Caco-2 (cell line): ENCODE measurements at places on chromosomes 3 and 15.

- H3K4me1 ChIP-seq: peaks cover 34% of the 10 kb centered on the region
- peak overlapping the region; percentile 73 for H3K4me3 ChIP-seq
- H3K27ac ChIP-seq: peak overlapping the region; percentile 97
- 0 out of 2 replicates have a peak, but pooled peaks cover under 1% of the 10 kb centered on the region for H3K36me3 ChIP-seq
- no peaks in the 10 kb centered on the region for H3K27me3 ChIP-seq
These were observed 808 bp downstream of the BCL6 start for GRCh38 chr3:187744169-187745151.

DNA sequence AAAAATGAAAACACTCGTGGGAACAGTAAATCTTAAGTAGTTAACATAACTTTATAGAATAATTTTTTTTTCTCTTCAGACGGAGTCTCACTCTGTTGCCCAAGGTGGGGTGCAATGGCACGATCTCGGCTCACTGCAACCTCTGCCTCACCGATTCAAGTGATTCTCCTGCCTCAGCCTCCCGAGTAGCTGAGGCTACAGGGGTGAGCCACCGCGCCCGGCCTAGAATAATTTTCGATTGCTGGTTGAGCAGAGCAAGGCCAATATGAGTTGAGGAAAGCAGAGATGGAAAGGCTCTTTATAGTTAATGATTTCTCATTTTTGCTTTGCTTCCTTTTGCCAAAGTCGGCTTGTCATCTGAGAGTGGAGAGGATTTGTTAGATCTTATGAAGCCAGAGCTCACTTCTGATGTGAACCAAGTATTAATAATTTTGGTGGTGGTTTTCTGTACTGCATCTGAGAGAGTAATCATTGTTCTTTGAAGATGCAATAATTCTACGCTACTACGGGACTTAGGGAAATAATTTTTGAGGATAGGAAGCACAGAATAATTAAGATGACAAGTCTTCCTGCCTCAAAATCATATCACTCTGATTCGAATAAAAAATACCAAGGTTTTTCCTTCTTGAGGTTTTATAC, 1.6 kb upstream of the GOLM2 start:
- no peaks in the 10 kb centered on the region for H3K36me3 ChIP-seq
- H3K4me1 ChIP-seq: 0 out of 2 replicates have a peak, but pooled peaks cover 5% of the 10 kb centered on the region
- peak overlapping the region; percentile 80 for H3K4me3 ChIP-seq
- peak overlapping the region; percentile 96 for H3K27ac ChIP-seq

- H3K4me1 ChIP-seq: no peaks in the 10 kb centered on the region
- no peaks in the 10 kb centered on the region for H3K27me3 ChIP-seq
- no peak for DNase-seq
- H3K4me3 ChIP-seq: no peak overlapping the region
- no peaks in the 10 kb centered on the region for H3K36me3 ChIP-seq
These were observed 171.4 kb downstream of the SSR3 start for GRCh38 chr3:156383441-156384025.

GRCh38 chr3:110413807-110414748, 657.5 kb upstream of the NECTIN3 start:
- H3K36me3 ChIP-seq: no peaks in the 10 kb centered on the region
- 0 out of 2 replicates have a peak, but pooled peaks cover 5% of the 10 kb centered on the region for H3K4me1 ChIP-seq
- no peak overlapping the region for H3K4me3 ChIP-seq
- no peak for DNase-seq
- H3K27me3 ChIP-seq: no peaks in the 10 kb centered on the region
- H3K27ac ChIP-seq: no peak overlapping the region

- DNase-seq: peak; percentile 27
- no peaks in the 10 kb centered on the region for H3K27me3 ChIP-seq
- peaks cover 9% of the 10 kb centered on the region; the same call in 1 of the 2 replicates for H3K4me1 ChIP-seq
- no peaks in the 10 kb centered on the region for H3K36me3 ChIP-seq
- peak overlapping the region; percentile 57 for H3K4me3 ChIP-seq
- no peak overlapping the region for H3K27ac ChIP-seq
These were observed 864 bp upstream of the NEO1 start for GRCh38 chr15:73051391-73051806.

DNA sequence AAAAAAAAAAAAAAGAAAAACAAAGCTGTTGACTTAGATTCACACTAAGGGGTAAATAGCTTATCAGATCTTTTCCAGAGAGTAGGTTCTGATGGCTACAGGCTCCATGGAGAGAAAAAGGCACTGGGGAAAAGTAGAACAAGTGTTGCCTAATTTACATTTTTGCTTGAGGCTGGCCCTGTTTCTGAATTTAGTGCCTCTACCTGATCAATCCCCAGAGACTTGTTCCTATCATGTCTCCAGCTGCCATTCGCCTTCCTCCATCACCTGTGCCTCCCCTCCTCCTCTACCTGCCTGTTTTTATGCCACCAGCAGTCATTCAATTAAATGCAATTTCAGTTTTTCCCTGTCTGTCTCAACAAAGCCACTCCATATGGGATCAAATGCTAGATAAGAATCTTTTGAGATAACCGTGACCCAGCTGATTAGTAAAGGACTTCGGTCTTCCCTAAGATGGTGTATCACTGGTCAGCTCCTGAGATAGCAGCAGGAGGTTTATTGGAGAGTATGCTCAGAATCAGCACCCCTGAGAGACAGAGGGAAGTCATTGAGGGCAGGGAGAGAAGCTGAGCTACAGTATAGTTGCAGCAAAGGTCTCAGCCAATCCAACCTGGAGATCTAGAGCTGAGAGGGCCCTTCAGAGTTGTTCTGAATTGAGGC, 88.1 kb upstream of the GADL1 start:
- H3K4me1 ChIP-seq: peaks cover 30% of the 10 kb centered on the region
- DNase-seq: peak; percentile 37
- H3K36me3 ChIP-seq: no peaks in the 10 kb centered on the region
- no peaks in the 10 kb centered on the region for H3K27me3 ChIP-seq

DNA sequence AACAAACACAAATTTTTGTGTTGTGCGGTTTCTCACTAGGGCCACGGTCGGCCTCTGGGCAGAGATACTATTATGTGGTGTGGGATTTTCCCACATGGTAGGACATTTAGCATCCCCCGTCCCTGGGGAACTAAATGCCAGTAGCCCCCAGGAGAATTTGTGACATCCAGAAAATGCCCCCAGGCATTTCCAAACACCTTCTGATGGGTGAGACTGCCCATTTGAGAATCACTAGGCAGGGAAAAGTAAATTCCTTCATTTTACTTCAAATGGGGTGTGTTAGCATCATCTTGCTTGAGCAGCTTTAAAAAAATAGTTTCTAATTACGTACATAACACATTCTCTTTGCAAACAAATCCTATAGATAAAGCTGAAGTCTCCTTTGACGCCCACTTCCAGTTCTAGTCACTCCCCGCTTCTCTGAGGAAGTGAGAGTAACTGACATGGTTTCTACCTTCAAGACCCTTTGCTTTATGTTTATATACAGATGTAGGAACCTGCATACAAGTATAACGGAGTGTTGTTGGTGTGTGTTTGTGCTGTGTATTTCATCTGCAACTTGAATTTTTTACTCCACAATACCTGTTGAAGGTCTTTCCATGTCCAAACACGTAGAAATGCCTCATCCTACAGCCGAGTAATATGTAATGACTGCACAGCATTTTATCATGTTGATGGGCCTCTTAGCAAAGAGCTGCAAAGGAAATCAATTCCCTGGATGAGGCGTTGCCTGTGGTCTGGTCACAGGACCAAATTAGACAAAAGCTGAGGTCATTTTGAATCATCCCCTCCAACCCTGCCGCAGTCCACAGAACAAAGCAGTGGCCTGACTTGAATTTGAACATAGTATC, 31.4 kb upstream of the ZBTB38 start:
- no peaks in the 10 kb centered on the region for H3K36me3 ChIP-seq
- H3K27me3 ChIP-seq: no peaks in the 10 kb centered on the region
- H3K4me3 ChIP-seq: no peak overlapping the region
- H3K4me1 ChIP-seq: peaks cover 29% of the 10 kb centered on the region

GRCh38 chr3:53845103-53845880, 927 bp downstream of the CHDH start:
- peak; percentile 66 for DNase-seq
- H3K36me3 ChIP-seq: no peaks in the 10 kb centered on the region
- peak overlapping the region; percentile 93 for H3K27ac ChIP-seq
- H3K4me1 ChIP-seq: peaks cover 32% of the 10 kb centered on the region

DNA sequence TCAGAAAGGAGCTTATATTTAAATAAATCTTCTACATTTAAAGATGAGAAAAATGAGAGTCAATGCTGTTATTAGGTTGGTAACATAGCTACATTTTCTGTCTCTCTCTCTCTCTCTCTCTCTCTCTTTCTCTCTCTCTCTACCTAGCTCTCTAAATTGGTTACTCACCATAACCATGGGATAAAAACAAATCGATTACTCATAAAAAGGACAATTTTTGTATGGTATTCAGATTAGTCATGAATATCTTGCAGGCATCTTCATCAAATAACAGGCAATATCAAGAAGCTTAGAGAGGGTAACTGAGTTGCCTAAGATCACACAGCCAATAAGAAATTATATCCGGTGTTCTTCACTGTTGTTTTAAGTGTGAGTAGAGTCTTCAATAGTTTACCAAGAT, 81.8 kb upstream of the ALCAM start:
- H3K36me3 ChIP-seq: no peaks in the 10 kb centered on the region
- no peak overlapping the region for H3K27ac ChIP-seq
- DNase-seq: no peak

- H3K4me3 ChIP-seq: no peak overlapping the region
- H3K4me1 ChIP-seq: peaks cover 61% of the 10 kb centered on the region
- no peaks in the 10 kb centered on the region for H3K27me3 ChIP-seq
- H3K36me3 ChIP-seq: no peaks in the 10 kb centered on the region
- H3K27ac ChIP-seq: no peak overlapping the region
These were observed 15.6 kb upstream of the UBE2Q2 start for GRCh38 chr15:75827691-75828090.

- no peaks in the 10 kb centered on the region for H3K36me3 ChIP-seq
- H3K4me3 ChIP-seq: no peak overlapping the region
- H3K27ac ChIP-seq: no peak overlapping the region
- H3K4me1 ChIP-seq: peaks cover 4% of the 10 kb centered on the region
- no peaks in the 10 kb centered on the region for H3K27me3 ChIP-seq
These were observed 19.2 kb downstream of the LYSMD2 start for GRCh38 chr15:51718219-51718618.

- no peak overlapping the region for H3K4me3 ChIP-seq
- DNase-seq: peak; percentile 53
- H3K27me3 ChIP-seq: no peaks in the 10 kb centered on the region
- H3K36me3 ChIP-seq: no peaks in the 10 kb centered on the region
- peaks cover 8% of the 10 kb centered on the region for H3K4me1 ChIP-seq
These were observed 67.8 kb downstream of the UBP1 start for GRCh38 chr3:33372218-33373081.

DNA sequence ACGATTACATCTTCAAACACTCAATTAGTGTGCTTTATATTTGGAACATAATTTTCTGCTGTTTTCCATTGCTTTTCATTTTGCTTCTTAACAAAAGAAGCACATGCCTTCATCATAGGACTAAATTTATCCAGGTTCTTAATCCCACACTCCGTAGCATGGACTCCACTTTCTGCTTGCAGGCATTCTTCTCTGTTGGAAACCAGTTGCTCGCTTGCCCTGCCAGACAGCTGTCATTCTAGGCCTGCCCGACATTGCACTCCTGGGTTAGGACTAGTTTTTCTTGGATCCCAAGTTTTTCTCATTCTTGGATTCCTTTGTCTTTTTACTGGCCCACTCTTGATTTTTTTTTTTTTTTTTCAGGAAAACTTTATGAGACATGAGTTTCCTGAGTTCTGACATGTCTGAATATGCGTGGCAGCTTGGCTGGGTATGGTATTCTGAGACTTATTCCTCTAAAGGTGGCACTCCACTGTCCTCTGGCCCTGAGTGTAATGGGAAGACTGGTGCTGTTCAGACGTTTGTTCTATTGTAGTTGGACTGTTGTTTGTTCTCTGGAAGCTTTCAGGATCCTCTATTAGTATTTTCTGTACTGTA, 6.3 kb upstream of the ATP1B3 start:
- no peaks in the 10 kb centered on the region for H3K4me1 ChIP-seq
- DNase-seq: no peak
- H3K4me3 ChIP-seq: no peak overlapping the region

- H3K27ac ChIP-seq: no peak overlapping the region
- no peak overlapping the region for H3K4me3 ChIP-seq
- no peak for DNase-seq
- no peaks in the 10 kb centered on the region for H3K27me3 ChIP-seq
- H3K4me1 ChIP-seq: no peaks in the 10 kb centered on the region
These were observed 207.0 kb upstream of the NSMCE3 start for GRCh38 chr15:29476503-29477080.

- no peaks in the 10 kb centered on the region for H3K36me3 ChIP-seq
- DNase-seq: no peak
- H3K27ac ChIP-seq: no peak overlapping the region
- no peaks in the 10 kb centered on the region for H3K4me1 ChIP-seq
These were observed 363.0 kb downstream of the FGF12 start for GRCh38 chr3:192364316-192364715.

DNA sequence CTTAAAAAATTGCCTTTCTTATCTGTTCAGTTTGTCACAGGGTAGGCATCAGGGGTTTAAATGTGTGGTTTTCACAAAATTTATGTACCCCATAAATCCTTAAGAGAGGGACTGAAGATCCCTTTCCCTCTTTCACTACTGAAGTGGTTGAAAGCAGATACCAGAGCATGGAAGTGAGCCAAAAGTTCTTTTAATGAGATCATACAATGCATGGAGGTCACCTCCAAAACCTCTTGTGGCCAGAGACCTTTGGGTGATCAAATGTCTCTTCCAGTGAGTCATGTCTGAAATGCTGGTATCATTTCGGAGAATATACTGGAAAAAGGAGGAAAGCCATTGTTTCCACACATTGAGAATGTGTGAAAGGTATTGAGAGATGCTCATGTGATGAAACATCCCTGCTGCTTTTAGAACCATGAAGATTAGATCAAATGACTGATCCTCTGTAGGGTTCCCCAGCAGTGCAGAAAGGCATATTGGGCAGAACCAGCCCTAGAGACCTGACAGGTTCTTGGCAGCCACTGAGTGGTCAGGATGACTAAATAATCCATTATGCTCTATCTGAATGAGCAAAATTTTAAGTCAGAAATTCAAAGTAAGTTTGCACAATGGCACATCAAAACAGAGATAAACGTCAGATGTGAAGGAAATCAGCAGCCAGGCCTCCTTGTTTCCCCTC, 165.8 kb upstream of the SLC2A2 start:
- H3K4me1 ChIP-seq: peaks cover 8% of the 10 kb centered on the region
- no peak for DNase-seq
- H3K27ac ChIP-seq: no peak overlapping the region
- no peaks in the 10 kb centered on the region for H3K36me3 ChIP-seq
- no peaks in the 10 kb centered on the region for H3K27me3 ChIP-seq

DNA sequence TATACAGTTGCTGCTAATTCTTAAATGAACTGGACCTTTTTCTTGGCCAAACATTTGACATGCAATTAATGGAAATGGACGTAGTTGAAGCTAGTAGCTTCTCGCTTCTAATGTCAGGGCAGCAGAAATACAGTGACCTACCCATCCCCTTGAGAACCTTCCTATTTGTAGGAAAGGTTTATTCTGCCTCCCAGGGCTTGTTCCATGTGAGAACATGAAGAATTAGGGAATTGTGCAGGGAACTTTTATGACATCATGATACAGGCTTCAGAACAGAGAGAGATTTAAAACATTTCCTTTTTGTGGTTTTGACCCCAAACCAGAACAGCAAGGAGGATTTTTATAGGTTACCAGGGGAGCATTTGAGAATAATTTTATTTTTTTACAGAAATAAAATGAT, 406.6 kb upstream of the PPP2R3A start:
- DNase-seq: no peak
- H3K4me1 ChIP-seq: no peaks in the 10 kb centered on the region
- no peak overlapping the region for H3K27ac ChIP-seq
- no peaks in the 10 kb centered on the region for H3K27me3 ChIP-seq
- H3K36me3 ChIP-seq: no peaks in the 10 kb centered on the region
